ENCODE measurements at places on chromosomes 1 and 21.
A peak's percentile ranks its signal among the peaks of the same experiment; 100 is the strongest.

DNA sequence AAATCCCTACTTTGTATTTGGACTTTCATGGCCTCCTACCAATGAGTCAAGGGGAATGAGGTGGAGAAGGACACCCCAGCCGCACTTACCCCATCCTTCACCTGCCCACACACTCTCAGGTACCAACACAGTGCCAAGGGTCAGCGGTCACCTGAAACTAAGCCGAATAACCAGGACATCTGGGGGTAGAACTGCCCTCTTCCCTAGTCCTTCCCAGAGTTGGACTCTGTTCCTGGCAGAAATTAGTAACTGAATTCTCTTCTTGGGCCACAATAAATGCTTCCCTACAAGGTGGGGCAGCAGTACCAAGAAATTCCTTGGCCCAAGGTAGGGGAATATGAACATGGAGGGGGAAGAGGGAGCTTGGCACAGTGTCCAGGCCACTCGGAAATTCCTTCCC lies 7.3 kb downstream of the SLC45A3 start:
- no peak for DNase-seq

GRCh38 chr21:45737485-45738166 lies 94.1 kb downstream of the PCBP3 start:
- no peak for DNase-seq

DNA sequence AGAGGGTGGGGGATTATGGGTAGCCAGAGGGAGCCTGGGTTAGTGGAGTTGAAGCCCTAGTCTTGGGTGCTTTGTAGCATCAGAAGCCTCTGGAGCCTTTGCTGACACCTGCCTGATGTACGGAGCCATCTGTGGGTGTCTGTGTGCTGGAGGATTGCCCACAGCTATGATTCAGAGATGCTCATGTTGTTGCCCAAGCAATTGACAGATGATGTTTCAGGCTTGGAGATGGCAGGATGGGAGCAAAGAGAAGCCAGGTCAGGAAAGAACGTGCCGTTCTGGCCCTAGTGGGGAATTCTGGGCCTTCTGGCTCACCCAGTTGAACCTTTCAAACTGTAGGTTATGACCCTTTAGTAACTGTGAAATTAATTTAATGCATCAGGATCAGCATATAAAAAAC lies 27.6 kb downstream of the COQ8A start:
- DNase-seq = peak; percentile 51

- DNase-seq = no peak
These were observed 79.6 kb upstream of the BMP8A start for GRCh38 chr1:39411526-39412478.

DNA sequence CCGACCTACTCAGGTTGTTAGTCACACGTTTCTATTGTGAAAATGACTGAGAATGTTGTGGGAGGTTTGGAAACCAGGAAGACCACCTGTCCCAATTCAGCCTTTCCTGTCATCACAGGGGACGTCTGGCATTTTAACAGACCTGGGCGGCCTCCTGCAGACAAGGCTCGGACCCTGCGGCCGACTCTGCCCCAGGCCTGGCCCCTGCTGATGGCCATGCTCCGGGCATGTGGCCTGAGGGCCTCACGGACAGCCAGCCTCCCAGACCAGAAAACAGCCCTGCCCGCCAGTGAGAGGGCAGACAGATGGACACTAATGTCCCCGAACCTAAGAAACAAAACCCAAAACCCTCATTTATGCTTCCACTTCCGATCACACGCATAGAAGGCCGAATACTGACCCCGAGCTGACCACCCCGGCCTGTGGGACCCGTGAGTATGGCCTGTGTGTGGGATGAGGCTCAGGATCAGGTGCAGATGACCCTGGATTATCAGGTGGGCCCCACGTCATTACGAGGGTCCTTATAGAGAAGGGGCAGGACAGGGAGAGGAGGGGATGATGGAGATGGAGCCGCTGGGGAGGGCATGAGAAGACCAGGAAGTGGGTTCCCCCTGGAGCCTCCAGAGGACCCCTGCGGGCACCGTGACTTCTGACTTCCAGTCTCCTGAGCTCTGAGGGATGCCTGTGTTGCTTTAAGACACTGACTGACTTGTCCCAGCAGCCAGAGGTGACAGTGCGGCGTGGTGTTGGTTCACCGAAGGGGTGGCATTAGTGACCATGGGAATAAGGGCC lies 9.6 kb downstream of the COL18A1 start:
- no peak for DNase-seq

- DNase-seq = peak; percentile 4
These were observed 258.8 kb upstream of the NCAM2 start for GRCh38 chr21:20739421-20739820.

DNA sequence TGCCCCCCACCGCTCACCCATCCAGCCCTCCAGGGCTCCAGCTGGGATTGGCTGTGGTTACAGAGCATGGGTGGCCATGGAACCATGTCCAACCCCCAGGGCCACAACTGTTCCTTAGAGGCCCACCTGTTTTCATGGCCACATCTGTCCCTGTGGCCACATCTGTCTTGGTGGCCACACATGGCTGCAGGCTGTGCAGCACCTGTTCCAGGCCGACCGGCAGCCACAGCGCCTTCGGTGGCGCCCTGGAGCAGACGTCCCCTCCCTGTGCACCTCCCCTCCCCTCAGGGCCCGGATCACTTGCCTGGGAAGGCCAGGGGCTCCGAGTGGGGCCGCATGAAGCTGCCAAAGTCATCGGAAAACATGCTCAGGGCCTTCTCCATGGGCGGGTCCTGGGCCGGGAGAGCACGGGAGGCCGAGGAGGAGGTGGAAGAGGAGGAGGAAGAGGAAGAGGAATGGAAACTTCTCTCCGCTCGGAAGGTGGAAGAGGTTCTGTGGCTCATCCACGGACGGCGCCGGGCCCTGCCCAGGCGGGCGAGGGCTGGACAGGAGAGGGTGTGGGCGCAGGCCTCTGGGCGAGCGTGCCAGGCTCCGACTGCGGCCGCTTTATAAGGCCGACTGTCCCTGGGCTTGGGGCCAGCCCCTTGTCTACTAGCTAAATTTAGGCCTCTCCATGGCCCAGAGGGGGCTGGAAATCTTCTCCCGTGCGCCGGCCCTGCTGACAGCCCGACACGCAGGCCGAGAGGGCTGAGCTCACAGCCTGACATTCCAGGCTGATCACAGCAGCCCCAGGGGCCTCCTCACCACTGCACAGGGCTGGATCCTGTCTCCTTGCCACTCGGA lies at the start of gene HSPB7:
Gene HSPB7, minus strand, starts transcription at position 583 of the 843 bp plus-strand sequence. Its CDS starts 80 bp downstream, at position 503.
- DNase-seq = no peak

DNA sequence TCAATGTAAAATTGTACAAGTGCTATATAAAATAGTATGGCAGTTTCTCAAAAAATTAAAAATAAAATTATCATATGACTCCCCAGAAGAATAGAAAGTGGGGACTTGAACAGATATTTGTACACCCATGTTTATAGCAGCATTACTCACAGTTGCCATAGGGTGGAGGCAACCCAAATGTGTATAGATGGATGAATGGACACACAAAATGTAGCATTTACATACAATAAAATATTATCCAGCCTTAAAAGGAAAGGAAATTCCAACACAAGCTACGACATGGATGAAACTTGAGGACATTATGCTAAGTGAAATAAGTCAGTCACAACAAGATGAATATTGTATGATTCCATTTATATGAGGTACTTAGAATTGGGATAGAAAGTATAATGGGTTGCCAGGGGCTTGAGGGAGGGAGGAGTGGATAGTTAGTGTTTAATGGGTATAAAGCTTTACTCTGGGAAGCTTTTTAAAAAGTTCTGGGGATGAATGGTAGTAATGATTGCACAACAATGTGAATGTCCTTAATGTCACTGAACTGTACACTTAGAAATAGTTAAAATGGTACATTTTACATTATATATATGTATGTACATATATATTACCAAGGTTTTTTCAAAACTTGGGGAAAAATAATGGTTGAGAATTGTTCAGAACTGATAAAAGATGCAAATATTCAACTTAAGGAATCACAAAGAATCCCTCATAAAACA lies 53.0 kb upstream of the ADORA3 start:
- DNase-seq = no peak

DNA sequence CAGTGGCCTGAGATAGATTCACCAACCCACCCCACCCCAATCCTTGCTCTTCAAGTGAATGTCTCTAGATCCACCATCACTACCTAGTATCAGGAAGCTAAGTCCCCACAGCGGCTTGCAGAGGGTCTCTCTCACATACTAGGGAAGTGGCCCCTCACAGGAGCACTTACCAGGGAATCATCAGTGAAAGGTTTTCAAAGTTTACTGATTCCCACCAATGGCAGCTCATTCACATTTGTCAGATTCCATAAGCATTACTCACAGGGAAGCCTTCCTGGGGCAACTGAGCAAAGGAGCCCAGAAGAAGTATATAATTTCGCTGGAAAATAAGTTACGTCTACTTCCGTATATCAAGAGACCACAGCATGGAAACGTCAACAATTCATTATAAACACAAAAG lies 120.8 kb downstream of the GREM2 start:
- DNase-seq = peak; percentile 15

- DNase-seq = no peak
These were observed 40.7 kb upstream of the SLC5A9 start for GRCh38 chr1:48181669-48182367.

GRCh38 chr1:229204921-229205777 lies 65.8 kb upstream of the RAB4A start:
- DNase-seq = no peak

- DNase-seq = no peak
These were observed at the start of gene CLDN19 for GRCh38 chr1:42739753-42740700. TSS of gene CLDN19 (minus strand) at chr1:42740236. CDS start at chr1:42740063, 173 bp downstream.

- no peak for DNase-seq
These were observed 5.0 kb downstream of the C1orf226 start for GRCh38 chr1:162386292-162387225.

- no peak for DNase-seq
These were observed 365.9 kb downstream of the PTPRU start for GRCh38 chr1:29602203-29602602.

DNA sequence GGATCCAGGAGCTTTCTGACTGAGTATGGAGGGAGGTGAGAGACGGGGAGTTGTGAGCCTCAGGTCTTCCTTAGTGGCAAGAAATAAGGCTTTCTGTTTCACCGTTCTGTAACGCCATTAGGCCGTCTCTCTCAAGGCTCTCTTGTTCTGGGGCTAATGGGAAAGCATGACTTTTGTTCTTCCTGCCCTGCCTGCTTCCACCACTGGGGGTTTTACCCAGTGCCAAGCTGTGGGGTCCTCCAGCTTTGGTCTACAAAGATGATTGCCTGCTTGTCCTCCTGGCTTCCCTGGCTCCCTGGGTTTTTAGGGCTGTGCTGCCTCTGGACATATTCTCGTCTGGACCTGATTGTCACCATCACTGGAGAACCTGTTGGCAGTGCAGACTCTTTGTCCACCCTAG lies 74.8 kb upstream of the TINAGL1 start:
- no peak for DNase-seq

- DNase-seq = no peak
These were observed 170.2 kb downstream of the RUNX1 start for GRCh38 chr21:34878940-34879339.

GRCh38 chr1:43044572-43045361 lies 86.1 kb upstream of the SLC2A1 start:
- no peak for DNase-seq

GRCh38 chr1:92184632-92185031 lies 33.1 kb upstream of the C1orf146 start:
- DNase-seq = peak; percentile 14

DNA sequence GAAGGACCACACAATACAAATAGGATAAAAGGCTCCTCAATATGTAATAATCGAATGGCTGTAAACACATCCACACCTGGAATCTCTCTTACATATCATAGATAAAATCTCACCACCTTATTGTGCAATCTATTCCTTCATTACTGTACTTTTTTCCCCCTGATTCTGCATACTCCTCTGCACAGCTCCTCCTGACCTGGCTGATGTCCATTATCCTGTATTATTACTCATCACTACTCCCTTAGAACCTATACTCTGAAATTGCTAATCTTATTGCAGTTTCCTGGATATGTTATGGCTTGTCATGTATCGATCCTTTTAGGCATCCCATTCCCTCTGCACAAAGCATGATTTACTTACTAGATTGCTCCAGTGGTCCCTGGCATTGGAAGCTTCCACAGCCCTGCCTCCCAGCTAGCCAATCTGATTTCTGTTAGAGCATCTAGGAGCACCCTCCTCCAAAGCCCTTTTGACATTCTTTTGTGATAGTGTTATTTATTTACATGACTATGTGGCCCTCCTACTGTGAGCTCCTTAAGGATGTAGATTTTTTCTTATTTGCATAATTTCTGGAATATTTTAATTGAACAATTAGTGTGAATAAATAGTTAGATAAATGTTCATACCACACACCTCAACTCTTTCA lies 24.2 kb upstream of the PHGDH start:
- DNase-seq = peak; percentile 65

- no peak for DNase-seq
These were observed 364.5 kb upstream of the DUSP10 start for GRCh38 chr1:222106377-222106776.

- no peak for DNase-seq
These were observed 113.9 kb upstream of the BACE2 start for GRCh38 chr21:41054018-41054578.

GRCh38 chr1:18730321-18730720 lies 99.7 kb downstream of the PAX7 start:
- DNase-seq = no peak

GRCh38 chr1:85577419-85578320 lies 2.9 kb upstream of the CCN1 start:
- no peak for DNase-seq

GRCh38 chr21:32337206-32337605 lies 38.6 kb downstream of the MRAP start:
- no peak for DNase-seq

- peak; percentile 78 for DNase-seq
These were observed 18.3 kb downstream of the ATP2B4 start for GRCh38 chr1:203644661-203645510.

DNA sequence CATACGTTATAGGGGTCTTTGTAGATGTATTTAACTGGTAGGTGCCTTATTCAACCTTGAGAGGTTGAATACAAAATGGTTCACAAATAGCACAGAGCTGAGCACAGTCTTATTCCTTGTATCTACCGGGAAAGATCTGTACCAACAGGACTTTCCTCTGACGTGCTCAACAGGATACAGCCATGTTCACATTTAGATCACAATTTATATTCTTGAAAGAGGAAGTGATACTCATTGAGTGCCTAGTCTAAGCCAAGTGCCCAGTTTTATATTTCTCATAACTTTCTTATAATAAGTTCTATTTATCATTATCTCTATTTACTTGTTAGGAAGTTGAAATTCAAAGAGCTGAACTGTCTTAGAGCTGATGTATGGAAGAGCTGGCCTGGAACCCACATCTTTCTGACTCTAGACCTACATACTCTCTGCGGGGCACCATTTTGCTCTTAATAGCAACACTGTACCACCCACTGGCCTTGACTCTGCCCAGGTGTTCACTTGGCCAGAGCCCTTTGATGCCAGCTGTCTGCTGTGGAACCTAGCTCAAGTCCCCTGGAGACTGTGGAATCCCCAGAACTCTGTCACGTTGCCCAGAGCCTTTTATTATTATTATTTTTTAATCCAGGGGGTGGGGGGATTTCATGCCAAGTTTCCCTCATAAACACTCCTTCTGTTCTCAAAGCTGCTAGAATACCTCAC lies 156.2 kb downstream of the TPR start:
- no peak for DNase-seq

GRCh38 chr1:159798893-159799292 lies 3.3 kb upstream of the FCRL6 start:
- peak; percentile 69 for DNase-seq

Data from RWPE1 (cell line).